Fibroblast of the aortic adventitia (primary cell): ENCODE measurements at places on chromosomes 16 and 17.

- DNase-seq, result no peak
These were observed 45.4 kb upstream of the TMEM132E start for GRCh38 chr17:34533806-34534527.

- peak; percentile 25 for DNase-seq
These were observed 1.1 kb downstream of the G6PC1 start for GRCh38 chr17:42901535-42902229.

DNA sequence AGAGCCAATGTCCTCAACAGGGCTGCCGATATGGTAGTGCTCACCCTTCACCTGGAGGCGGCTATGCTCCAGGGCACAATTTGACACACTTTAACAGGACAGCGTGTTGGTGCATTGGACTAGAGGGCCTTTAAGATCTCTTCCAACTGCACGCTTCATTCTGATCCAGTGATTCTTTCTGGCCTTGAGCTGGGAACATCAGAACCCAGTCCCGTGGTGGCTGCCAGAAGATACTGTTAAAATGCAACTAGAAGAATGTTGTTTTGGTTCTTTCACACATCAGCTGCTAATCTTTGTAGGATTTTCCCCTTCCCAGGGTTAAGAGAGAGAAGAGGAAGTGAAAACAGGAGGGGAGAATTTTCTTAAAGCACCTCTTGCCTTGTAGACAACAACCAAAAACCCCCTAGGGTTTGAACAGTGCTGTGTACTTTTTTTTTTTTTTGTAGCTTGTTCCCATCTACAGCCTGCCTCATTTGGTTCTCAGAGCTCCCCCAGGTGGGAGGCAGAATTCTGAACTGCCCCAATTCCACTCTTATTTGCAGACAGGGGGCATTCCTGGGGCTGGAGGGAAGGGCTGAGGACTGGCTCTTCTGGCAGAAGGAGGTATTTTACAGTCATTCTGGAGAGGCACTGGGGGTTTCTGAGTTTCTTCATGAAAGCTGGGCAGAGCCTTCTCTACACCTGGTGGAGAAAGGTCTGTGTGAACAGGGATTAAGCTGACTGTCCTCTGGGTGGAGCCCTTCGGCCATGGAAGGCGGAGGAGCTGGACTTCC lies 32.4 kb downstream of the SMARCE1 start:
- DNase-seq, result peak; percentile 53

GRCh38 chr17:228951-229708 lies 47.7 kb upstream of the DOC2B start:
- DNase-seq, result no peak

- peak; percentile 77 for DNase-seq
These were observed 41.4 kb upstream of the MMP2 start for GRCh38 chr16:55437625-55438024.

- DNase-seq, result no peak
These were observed 134.5 kb upstream of the FOXF1 start for GRCh38 chr16:86375851-86376250.

DNA sequence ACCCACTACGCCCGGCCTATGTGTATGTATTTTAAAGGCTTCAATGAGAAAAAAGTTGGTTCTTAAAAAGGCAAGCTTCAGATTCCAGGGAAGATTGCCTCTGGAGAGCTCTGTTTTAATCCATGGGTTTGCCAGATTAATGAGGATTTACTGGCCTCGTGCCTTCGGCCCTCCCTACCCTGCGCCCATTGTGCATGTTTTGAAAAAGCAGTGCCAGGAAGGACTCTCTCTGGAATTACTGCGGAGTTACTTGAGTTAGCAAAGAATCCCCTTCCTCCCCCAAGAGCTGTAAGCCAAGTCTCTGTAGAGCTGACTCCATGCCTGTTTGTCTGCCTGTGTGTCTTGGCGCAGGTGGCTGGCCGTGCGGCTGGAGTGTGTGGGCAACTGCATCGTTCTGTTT lies 98.9 kb downstream of the ABCC6 start:
- DNase-seq, result no peak

DNA sequence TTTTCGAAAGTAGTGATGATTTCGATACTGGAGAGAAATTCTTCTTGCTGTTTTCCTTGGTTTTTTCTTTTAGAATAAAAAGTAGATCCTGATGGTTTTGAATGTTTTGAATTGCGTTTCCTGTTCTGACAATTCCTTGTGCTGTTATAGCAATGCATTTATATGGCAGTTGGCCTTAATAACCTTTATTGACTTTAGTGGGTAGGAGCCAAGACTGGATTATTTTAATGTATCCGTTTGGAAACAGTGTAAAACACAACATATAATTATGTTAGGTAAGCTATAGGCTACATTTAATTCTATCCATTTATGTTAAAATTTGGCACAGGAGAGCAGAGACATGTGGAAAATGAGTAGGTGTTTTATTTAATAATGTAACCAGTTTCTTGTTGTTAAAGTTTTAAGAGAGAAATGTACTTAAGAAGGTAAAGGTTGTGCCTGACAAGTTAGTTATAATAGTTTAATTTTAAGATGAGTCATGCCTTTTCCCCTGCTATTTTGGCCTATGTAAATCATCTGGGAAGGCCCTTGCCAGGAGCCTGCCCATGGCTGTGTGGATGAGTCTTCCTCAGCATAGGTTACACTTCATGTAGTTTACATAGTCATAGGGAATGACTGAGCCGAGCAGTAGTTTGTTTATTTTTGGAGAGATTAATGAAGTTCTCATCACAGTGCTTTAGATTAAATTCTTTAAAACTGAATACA lies 189.9 kb downstream of the FTO start:
- DNase-seq, result peak; percentile 74

DNA sequence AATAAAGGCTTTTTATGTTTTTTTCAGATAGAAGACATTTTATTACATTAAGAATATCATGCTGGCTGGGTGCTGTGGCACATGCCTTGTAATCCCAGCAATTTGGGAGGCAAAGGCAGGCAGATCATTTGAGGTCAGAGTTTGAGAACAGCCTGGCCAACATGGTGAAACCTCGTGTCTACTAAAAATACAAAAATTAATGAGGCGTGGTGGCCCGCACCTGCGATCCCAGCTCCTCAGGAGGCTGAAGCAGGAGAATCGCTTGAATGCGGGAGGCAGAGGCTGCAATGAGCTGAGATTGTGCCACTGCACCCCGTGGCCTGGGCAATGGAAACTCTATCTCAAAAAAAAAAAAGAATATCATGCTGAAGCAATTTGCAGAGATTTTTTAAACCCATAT lies 29.1 kb upstream of the HAPSTR1 start:
- DNase-seq, result no peak

- DNase-seq, result no peak
These were observed at the start of gene CACNG1 for GRCh38 chr17:67044016-67044772. TSS of gene CACNG1 (plus strand) at chr17:67044554. CDS start at chr17:67044661, 107 bp downstream.

- DNase-seq, result peak; percentile 48
These were observed 17.1 kb downstream of the SGCA start for GRCh38 chr17:50182783-50183420.

DNA sequence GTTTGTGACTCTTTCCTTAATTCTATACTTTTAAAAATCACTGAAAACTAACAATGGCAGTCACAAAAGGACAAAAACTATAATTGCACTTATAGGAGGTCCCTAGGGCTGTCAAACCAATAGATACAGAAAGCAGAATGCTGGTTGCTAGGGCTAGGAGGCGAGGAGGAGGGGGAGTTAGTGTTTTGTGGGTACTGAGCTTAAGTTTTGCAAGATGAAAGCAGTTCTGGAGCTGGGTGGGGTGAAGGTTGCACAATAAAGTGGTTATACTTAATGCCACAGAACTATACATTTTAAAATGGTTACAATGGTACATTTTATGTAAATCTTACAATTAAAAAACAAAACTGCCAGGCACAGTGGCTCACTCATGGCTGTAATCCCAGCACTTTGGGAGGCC lies 27.3 kb downstream of the NUBP1 start:
- DNase-seq, result peak; percentile 7

DNA sequence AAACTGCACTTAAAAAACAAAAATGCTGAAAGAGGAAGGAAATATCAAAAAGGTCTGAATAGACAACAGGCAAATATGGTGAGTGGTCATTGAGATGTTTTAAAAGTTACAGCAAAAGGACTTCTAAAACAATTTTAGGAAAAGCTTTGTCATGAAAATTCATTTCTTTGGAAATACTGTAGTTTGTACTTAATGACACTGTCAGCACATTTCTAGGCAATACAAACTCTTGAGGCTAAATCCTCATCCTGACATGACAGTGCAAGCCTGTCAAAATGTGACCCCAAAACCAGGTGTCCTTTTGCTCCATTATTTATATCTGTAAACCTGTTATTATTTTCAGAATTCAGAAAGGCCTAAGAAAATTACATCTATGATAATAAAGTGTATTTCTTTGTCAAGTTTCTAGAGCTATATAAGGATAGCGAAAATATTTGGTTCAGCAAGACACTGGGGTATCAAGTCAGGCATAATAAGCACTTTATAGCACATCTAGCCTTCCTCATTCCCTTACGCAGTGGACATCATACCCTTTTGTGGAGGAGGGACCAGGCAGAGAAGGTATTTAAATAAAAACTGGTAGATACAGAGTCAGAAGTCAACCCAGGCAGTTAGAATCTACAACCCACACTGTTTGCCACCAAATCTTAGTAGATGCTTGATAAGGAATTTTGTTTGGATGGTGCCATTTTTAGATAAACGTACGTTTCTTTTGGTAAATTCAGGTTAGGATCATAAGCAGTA lies 28.4 kb downstream of the SIAH1 start:
- DNase-seq, result no peak

DNA sequence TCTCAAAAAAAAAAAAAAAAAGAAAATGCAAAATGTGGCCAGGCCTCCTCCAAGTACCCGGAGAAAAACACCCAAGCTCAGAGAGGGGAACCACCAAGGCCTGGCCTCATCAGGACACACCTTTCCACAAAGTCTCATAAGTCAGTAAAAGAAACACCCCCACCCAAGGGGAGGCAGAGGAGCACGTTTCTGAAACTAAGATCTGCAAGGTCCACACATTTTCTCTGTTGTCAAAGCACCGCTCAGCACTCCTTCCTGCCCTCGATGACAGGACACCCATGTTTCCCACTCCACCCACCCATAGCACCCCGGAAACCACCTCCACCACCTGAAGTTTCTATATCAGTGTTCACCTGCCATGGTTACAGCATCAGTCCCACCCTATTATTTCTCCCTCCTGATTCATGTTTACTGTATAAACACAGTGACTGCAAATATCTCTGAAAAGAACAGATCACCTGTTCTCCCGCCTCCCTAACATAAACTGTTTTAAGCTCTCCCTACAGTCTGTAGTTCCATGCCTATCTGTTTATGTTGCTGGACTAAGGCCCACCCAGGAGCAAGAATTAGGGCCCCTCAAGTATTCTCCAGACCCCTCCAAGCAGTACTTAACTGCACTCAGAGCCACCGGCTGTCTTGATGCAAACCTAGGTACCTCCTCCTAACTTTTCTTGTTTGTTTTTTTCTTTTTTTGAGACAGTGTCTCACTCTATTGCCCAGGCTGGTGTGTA lies 2.0 kb downstream of the CORO7 start:
- DNase-seq, result no peak

DNA sequence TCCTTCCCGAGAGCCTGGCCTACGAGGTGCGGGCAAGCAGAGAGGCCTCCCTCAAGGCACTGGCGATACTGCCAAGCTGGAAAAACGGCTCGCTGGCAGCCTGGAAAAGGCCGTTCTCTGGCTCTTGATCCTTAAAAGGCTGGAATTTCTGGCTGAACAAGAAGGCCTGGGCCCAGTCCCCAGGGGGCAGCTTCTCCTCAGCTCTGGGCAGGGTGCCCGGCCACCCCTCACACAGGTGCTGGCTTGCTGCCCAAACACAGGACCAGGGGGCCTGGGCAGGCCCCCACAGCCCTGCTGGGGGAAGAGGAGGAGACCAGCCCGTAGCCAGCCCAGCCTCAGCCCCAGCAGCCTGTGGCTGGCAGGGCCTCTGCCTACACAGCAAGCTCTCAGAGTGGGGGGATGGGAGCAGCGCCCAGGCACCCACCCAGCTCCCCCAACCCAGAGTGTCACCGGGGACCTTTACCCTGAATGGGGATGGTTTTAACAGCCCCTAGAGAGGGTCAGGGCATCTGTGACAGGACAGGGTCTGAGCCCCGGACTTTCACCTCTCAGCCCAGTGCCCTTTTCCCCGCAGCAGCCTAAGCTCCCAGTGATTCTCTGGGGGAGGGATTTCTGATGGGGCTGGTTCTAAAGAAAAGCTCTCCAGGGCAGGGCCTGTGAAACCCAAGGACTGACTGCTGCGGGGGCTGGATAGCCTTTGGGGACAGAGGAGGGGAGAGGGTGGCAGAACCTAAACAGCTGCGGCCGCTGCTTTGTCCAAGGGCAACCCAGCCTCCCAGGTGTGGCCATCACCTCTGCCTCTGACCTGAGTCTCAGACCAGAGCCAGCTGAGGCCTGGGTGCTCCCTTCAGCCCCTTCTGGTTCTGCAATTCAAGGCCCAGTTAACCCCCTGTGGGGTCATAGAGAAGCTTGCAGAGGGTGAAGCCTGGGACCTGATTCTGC lies 38.6 kb upstream of the TOB1 start:
- peak; percentile 18 for DNase-seq

GRCh38 chr17:57938061-57938502 lies 17.1 kb downstream of the CUEDC1 start:
- DNase-seq, result no peak

GRCh38 chr17:15492791-15493692 lies 25.6 kb upstream of the CDRT4 start:
- DNase-seq, result no peak

DNA sequence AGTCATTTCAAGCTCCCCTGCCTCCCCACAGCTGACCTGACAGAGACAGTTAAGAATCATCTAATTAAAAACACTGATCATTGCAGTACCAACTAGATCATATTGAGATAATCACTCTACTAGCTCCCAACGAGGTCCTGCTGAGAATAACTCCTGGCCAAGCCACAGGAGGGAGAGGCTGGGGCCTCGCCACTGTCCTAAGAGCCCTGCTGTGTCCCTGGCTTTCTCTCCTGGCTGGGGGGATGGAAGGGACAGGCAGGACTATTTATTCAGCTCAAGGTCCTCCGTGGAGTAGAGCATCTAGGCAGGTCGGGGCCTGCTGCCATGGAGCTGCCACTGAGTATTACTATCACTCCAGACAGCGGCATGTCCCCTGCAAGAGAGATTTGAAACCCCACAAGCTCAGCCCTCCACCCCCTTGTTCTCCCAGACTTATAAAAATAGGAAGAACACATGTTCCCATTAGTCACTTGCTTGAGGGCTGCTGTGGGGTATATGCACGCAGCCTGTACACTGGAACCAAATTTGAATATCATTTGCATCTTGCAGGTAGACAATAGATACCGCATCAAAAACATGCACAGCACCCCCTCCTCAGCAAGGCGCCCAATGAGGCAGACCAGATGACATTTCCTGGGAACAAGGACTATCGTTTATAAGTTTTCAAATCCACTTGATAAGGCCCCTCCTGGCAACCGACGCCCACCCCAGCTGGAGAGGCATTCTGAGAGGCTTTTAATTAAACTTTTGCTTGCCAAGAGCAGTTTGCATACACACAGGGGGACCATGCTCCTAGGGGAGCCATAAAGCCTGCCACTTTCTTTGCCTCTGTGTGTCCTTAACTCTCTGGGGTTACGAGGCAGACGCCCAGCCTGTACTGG lies 385.2 kb upstream of the ZFHX3 start:
- DNase-seq, result no peak

DNA sequence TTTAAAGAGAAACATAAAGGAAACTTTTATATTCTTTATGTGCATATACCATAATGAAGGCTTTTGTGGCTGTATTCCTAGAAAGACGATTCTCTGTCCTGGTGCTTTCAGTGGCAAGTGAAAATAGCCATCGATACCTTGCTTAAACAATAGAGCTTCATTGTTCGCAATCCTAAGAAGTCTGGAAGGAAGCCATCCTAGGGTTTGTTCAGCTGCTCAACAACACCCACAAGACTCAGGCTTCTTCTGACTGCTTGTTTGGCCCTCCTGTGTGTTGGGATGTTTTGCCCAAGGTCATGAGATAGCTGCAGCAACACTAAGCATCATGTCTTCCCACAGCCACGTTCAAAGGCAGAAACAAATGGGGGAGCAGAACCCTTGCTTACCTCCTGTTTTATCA lies 36.1 kb upstream of the COX10 start:
- no peak for DNase-seq
